EH (cell line): ENCODE measurements at places on chromosomes 5 and 9.

GRCh38 chr5:133753856-133754255 lies 141.5 kb upstream of the FSTL4 start:
- DNase-seq: peak; percentile 84

DNA sequence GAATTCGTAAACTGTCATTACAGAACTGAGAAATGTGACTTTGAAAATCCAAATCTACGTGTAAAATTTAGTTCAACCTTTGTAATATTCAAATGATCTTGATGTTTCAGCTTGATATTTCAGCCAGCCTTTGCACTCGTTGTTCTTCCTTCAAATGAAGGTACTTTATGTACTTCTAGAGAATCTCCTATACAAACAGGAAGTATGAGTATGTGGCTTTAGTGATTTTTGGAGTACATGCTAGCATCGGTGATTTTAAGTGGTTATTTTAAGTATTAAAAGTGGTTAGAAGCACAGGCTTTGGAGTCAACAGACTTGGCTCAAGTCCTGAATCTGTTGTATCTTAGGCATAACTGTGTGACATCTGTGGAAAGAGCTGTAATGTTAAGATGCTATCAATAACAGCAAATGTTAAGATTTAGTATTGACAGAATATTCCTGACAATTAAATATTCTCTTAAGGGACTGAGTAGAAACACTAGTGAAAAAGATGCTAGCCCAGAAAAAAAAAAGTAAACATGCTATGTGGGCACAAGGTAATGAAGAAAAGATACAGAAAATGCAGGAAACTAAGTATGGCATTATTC lies 398.0 kb downstream of the ADGRV1 start:
- DNase-seq: no peak

DNA sequence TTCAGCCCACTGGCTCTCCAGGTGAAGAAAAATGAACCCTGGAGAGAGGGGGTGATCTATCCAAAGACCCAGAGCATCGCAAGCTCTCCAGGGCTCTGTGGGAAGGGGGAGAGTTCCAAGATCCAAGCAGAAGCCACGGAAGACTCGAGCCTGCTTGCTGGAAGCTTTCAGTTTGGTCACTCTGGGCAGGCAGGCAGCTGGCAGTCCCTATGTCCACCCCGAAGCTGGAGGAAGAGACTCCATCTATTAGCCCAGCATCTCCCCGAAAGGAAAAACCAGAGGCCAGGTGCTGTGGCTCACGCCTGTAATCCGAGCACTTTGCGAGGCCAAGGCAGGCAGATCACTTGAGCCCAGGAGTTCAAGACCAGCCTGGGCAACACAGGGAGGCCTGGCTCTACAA lies 10.7 kb upstream of the SPARC start:
- DNase-seq: peak; percentile 33

GRCh38 chr5:93582677-93583438 lies at the start of gene NR2F1:
NR2F1 (plus strand) TSS chr5:93583222; CDS start chr5:93585024, 1,802 bp downstream.
- DNase-seq: peak; percentile 90

DNA sequence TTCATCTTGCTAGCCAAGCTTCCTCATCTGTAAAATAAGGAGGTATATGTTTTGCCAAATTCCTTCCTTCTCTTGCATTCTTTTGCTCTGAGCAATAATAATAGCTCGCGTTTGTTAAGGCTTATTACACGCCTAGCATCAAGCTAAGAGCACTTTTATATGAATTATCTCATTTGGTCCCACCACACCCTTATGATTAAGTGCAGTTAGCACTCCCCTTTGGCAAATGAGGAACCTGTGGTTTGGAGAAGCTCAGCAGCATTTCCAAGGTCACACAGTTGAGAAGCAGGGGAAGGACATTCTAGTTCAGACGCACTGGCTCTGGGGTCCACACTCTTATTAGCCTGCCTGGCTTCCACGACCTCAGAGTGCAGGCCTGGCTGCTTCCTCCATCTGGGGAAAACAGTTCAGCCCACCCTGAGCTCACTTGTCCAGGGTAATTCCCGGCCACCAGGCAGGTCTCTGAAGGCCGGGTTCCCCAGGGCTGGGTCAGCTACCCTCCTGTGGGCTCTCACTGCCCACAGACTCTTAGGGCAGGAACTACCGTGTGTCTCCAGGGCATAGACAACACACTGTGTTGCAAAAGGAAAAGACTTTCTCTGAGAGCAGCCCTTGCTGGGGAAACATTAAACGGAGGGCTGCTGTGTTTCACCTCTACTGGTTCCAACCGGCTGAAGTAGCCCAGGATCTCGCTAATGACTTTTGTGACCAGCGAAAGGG lies 9.9 kb upstream of the FBP1 start:
- peak; percentile 90 for DNase-seq

DNA sequence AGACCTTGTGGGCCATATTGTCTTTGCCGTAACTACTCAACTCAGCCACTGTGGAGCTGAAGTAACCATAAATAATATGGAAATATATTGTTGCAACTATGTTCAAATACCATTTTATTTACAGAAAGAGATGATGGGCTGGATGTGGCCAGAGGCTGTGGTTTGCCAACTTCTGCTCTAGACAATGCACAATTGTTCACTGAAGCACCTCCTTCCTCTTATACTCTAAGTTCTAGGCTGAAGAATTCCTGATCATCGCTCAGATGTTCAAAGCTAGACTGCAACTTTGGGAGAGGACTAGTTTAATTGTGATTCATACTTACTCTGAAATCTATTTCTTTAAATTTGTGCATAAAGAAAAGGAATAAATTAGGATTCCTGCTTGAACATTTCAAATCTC lies 245.0 kb downstream of the TAF11L14 start:
- no peak for DNase-seq

DNA sequence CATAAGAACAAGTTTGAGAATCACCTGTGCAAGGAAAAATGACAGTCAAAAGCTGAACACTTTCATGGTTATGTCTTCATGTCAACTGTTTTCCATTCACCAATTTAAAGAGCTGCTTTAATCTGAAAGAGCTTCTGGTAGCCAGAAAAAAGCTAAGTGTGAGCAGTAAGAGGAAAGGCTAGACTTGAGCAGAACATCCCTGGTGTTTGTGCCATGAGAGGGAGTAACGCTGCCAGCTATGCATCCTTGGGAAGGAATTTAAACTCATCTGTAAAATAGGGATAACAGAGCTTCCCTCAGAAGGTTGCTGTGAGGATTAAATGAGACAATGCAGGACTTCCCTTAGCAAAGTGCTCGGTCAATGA lies 193.7 kb downstream of the MAPKAP1 start:
- DNase-seq: no peak

GRCh38 chr5:72597456-72597948 lies 90.3 kb upstream of the ZNF366 start:
- peak; percentile 94 for DNase-seq

GRCh38 chr5:72101828-72102227 lies 5.4 kb upstream of the MAP1B start:
- peak; percentile 50 for DNase-seq

- no peak for DNase-seq
Observed at GRCh38 chr9:135619599-135619886, 19.8 kb downstream of the GLT6D1 start.

DNA sequence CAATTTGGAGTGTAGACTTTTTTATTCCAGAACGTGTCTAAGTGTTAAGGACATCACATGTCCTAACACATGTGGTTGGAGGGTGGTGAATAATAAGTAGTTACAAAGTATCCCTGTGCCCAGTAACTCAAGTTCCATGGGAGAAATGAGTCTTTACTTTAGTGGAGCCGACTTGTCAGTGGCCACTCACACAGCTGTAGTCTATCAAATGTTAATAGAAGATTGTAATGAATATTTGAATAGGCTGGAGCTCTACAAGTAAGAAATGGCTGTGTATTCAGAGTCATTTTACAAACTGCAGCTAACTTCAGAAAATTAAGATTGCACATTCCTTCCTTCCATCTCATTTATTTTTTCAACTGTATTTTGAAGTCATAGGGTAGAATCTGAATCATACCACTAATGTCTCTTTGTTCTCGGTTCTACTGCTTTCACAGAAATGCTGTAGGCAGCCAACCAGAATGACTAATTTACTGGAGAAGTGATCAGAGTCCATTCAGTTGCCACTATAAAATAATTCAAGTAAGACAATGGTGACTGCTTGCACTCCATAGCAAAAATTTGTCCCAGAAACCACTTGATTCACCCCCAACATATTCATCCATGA lies 394.8 kb downstream of the NR2F1-AS1 start:
- DNase-seq: peak; percentile 85

DNA sequence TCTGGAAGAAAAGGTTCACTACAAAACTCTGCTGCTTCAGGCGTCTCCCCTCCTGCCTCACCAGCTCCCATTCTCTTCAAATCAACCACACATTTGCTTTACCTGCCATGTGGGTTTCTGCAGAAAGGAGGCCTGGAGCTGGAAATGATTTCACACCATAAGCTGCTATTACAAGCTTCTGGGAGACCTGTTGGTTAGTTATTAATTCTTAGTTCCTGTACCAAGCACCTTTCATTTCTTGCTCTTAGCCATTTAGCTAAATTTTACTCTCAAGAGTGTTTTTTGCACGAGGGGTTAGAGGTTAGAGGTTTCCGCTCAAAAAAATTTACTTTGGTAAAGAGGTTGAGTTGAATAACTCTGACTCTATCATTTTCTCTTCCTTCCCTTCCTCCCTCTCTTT lies 70.3 kb downstream of the MAP1B start:
- no peak for DNase-seq

DNA sequence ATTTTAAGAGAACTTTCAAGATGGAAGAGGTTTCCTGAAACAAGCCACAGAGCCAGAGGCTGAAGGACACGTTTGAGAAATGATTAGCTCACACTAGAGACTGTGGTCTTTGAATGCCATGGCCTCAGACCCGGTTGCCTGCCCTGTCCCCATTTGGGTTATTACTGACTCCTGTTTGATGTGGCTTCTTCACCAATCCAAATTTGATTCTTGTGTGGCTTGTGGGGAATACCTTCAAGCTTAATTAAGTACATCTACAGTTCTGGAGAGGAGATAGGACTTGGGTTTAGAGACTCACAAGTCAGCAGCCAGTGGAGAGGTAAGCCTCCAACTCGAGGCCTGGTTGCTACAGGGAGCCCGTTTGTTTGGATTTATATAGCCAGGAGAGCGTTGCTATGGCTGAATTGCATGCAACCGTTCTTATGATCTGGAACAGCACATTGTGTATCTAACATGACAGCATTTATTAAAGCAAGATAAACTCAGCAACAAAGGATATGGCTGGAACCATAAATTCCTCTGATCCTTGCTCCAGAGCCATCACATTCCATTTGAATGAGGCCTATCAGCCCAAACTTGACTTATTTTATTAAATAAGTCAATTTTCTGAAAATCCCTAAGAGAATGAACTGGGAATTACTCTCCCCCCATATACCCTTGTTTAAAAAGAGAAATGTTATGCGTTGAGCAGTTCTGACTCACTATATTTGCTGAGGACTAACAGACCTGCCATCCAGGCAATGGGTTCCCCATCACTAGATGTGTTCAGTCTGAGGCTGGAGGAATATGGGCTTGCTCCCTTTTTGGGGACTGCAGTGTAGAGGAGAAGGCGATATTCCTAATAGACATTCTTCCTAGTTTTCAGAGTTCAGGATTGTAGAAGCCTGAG lies 88.4 kb upstream of the TNFSF8 start:
- DNase-seq: peak; percentile 96

DNA sequence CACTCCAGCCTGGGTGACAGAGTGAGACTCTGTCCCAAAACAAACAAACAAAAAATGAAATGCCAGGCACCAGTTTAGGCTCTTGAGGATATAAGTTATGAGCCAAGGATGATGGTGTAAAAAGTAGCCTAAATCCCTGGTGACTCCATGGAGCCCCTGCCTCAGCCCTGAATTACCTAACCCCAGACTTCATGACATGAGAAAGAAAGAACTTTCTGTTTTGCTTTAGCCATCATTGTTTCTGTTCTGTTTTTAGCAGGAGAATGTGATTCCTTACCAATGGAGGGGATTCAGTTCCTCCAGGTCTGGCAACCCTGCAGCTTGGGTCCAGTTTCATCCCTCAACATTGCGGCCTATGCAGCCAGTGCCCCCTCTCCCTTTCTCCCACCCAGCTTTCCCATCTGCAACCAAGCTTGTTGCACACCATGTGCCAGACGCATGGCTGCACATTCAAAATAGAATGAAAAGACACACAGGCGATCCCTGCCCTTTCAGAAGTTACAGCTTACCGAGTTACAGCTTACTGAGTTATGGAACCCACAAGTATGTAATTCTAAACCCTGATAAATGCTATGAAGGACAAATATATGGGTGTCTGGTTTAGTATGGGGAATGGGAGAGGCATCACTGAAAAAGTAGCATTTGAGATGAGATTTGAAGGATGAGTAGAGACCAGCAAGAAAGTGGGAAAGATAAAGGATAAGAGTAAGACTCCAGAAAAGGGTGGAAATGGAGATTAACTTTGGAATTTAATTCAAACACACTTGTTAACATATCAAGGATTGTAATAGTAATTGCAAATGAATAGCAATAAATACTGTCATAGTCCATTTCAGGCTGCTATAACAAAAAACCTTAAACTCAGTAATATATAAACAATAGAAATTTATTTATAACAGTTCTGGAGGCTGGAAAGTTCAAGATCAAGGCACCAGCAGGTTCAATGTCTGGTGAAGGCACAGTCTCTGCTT lies 6.0 kb upstream of the SEMA5A start:
- DNase-seq: no peak

GRCh38 chr5:174328631-174329299 lies 283.3 kb downstream of the NSG2 start:
- DNase-seq: peak; percentile 58

DNA sequence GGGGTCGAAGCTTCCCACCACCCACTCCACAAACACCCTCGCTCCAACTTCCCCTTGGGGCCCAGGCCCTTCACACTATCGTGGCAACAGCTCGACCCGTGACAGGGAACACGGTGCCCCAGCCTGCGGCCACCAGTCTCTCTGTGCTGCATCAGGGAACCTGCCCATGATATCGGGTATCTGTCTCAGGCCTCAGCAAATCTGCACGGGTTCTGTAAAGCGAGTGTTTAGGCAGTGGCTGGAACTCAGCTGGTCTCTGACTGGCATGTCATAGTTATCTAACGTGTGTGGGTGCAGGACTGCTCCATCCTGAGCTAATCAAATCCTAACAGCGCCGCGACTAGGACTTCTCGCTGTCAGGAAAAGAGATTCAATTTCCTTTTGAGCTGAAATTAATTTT lies 42.9 kb downstream of the DBH start:
- no peak for DNase-seq

- DNase-seq: no peak
Observed at GRCh38 chr5:179955630-179956029, 47.9 kb upstream of the TBC1D9B start.

DNA sequence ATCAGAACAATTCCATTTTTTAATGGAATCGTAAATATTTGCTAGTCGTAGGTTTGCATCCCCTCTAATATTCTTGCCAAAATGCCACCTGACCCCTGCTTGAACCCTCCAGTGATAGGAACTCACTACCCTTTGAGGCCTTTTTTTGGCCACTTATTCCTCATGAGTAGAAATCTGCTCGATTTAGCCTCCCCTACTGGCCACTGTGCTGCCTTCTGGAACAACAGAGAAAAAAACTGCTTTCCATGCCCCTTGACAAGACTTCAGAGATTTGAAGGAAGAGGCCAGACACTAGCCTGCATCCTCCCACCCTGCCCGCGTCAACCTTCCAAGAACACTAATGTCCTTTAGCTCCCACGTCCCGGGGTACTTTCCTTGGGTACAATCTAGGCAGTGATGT lies 4.1 kb downstream of the CCDC69 start:
- no peak for DNase-seq

- DNase-seq: peak; percentile 1
Observed at GRCh38 chr5:110785356-110785755, 46.5 kb downstream of the SLC25A46 start.

GRCh38 chr5:24681106-24681505 lies 36.3 kb upstream of the CDH10 start:
- DNase-seq: no peak
